ENCODE measurements at places on chromosomes 1 and 21.

- DNase-seq, result peak; percentile 71
Observed at GRCh38 chr1:167454894-167455785, 63.2 kb downstream of the CD247 start.

GRCh38 chr21:35990609-35991008 lies 69.7 kb downstream of the SETD4 start:
- DNase-seq, result no peak

GRCh38 chr1:160179336-160179735 lies 11.0 kb upstream of the CASQ1 start:
- no peak for DNase-seq

DNA sequence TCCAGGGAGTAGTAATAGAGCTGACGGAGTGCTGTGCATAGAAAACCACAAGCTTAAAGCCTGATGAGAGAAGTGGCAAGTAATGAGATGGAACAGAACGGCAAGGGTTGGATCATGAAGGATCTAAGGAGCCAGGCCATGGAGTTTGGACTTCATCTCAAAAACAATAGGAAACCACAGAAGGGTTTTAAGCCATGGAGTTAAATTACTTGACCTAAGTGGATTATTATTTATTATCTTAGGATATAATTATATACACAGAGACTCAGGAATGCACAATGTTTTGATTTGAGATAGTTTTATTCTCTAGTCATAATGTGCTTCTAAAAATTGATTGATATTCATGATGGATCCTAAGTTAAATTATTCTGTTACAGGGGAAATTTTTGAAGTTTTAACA lies 242.4 kb downstream of the PLPP3 start:
- DNase-seq, result no peak

GRCh38 chr1:198966519-198966918 lies 327.7 kb downstream of the PTPRC start:
- DNase-seq, result peak; percentile 14
